Hypothalamus (tissue), 51 donors: ENCODE measurements at places on chromosomes 5 and 9.
A peak's percentile ranks its signal among the peaks of the same experiment; 100 is the strongest.

GRCh38 chr5:148083203-148083602 lies 19.4 kb downstream of the SPINK5 start:
- no peak for DNase-seq

GRCh38 chr5:135437796-135438560 lies 9.2 kb downstream of the DCANP1 start:
- DNase-seq, result peak; percentile 64

DNA sequence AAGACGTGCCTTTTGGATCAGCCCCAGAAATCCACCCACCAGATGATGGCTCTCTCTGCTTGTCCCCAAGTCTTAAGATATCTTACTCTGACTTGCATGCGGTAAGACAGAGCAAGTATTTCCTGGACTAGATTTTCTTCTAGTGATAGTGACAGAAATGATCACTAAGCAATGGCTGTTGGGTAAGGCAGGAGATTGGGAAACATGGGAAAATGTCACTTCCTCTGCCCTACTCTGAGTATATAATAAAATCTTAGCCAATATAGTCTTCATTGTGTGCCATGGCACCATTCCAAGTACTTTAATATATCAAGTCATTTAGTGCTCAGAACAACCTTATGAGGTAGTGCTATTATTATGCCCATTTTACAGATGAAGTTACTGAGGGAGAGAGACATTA lies 31.0 kb upstream of the GNA14 start:
- DNase-seq, result no peak

GRCh38 chr5:135251093-135251492 lies 147.9 kb downstream of the MACROH2A1 start:
- peak; percentile 29 for DNase-seq

GRCh38 chr9:99377790-99378775 lies 156.0 kb downstream of the SEC61B start:
- no peak for DNase-seq

DNA sequence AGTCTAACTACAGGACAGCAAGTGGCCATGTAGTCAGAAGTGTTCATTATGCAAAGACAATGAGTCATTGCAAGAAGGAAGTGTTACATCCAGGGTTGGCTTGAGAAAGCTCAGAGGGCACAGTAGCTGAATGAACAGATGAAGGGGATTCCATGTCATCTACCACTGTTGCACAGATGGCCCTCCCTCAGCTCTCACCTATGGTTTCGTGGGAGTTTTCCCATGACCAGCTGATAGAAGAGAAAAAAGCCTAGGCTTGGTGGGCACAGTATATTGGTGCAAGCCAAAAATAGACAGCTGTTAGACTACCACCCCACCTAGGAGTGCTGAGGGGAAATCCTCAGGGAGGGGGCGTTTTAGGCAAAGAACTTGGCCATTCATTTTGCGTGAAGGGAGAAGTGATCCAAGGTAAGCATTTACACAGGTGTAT lies 217.0 kb downstream of the DMRT2 start:
- DNase-seq, result no peak

- no peak for DNase-seq
Measured at GRCh38 chr9:15999422-16000339, 446.8 kb downstream of the CCDC171 start.

GRCh38 chr5:150272531-150272930 lies 17.0 kb downstream of the CAMK2A start:
- DNase-seq, result no peak

DNA sequence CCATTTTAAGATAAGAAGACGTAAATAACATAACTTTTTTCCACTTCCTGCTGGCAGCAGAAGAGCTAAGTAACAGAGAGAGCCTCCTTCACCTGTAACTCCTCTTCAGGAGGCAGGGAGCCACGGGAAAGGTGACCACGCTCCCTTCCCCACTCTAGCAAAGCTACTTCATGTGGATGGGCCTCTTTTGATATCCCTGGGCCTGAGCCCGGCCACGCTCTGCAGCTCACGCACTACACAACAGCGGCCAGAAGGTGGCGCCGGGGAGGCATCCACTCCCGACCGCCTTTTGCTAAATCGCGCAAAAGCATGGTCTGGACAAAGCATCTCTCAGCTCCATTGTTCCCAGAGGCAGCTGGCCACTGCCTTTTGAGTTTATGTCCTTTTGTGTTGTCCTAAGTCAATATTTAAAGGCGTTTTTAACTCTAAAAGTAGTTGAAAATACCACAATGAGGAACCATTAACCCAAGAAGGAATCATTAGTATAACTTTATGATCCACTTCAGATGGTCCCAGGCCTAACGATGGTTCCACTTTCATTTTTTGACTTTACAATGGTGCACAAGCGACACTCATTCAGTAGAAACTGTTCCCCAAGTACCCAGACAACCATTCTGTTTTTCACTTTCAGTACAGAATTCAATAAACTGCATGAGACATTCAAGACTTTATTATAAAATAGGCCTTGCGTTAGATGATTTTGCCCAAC lies 23.6 kb downstream of the CMBL start:
- peak; percentile 61 for DNase-seq

GRCh38 chr9:131876486-131876885 lies 136.6 kb upstream of the RAPGEF1 start:
- DNase-seq, result no peak

DNA sequence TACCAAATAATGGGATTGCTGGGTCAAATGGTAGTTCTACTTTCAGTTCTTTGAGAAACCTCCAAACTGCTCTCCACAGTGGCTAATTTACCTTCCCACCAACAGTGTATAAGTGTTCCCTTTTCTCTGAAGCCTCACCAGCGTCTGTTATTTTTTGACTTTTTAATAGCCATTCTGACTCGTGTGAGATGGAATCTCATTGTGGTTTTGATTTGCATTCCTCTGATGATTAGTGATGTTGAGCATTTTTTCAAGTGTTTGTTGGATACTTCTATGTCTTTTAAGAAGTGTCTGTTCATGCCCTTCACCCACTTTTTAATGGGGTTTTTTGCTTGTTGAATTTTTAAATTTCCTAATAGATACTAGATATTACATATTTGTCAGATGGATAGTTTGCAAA lies 28.4 kb upstream of the SUSD1 start:
- no peak for DNase-seq

GRCh38 chr5:169599451-169599850 lies 15.9 kb downstream of the SPDL1 start:
- no peak for DNase-seq

DNA sequence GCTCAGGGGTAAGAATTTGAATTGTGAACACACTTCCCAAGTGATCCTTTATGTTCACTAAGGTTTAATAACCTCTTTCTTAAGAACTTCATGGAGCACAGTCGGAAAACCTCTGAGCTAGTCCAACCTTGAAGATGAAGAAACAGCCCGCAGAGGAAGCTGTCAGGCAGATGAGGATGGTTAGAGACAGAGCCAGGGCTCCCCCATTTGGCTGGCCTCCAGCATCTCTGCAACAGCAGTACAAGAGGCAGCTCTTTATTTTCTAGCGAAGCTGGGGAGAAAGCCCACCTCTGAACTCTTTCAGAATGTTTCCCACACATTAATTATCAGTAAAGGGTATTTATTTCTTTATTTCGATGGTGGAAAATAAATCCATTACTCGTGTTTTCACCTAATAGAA lies 350.8 kb downstream of the DMRT2 start:
- no peak for DNase-seq

DNA sequence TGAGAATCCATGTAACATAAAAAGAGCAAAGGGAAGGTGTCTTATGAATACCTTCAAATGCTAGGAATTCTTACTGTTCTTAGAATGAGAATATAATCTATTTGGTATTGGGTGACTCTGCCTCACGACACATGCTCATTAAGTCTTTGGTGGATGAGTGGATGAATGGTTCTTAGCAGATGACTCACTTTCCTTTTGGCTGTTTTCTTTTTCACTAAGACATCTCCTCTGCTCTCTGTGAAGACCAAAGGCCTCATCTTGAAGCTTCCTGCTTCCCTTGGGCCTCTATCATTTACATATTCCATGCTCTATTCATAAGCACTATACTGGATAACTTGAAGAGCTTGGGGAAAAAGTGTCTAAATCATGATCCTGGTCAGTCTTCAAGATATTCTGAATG lies 468.1 kb downstream of the SPATA31D1 start:
- no peak for DNase-seq

DNA sequence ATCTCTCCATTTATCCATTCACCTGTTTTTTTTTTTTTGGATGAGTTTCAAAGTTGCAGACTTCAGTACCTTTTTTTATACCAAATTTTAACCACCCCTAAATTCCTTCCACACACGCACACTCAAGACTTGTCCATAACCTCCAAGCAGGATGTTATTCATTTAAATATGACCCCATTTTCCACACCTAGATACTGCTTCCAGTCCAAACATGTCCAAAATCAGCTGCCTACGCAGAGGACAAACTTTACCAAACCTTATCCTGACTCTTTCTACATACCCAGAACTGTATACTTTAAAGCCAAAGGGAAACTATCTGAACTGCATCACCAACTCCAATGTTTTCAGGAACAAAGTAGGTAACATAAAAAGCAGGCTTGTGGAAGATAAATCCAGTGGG lies 36.0 kb upstream of the FYB1 start:
- no peak for DNase-seq

DNA sequence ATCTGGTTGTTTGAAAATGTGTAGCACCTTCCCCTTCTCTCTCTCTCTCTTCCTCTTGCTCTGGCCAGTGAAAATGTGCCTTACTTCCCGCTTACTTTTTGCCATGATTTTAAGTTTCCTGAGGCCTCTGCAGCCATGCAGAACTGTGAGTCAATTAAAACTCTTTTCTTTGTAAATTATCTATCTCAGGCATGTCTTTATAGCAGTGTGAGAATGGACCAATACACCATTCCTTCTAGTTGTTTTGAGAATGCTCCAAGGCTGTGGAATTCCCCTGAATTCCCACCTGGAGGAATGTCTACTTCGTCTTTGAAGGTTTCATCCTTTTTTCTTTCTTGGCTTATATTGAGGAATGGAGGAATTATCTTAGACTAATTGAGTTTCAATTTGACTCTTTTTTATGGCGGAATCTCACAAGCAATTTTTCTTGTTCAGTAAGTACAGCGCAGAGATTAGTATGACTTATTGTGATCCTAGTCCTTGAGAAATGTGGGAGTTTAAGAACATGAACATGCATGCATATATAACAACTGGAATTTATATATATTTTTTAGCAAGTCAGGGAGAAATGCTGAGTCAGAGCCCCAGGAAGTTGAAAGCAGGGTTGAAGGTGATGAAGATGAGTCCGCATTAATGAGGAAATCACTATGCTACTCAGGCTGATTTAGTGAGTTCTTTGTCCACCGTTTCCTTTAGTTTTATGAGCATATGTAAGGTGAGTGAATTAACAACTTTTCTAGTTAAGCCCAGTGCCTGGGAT lies 488.1 kb upstream of the ADAMTS16 start:
- DNase-seq, result no peak

GRCh38 chr5:181084621-181085195 lies 44.6 kb downstream of the BTNL9 start:
- no peak for DNase-seq

DNA sequence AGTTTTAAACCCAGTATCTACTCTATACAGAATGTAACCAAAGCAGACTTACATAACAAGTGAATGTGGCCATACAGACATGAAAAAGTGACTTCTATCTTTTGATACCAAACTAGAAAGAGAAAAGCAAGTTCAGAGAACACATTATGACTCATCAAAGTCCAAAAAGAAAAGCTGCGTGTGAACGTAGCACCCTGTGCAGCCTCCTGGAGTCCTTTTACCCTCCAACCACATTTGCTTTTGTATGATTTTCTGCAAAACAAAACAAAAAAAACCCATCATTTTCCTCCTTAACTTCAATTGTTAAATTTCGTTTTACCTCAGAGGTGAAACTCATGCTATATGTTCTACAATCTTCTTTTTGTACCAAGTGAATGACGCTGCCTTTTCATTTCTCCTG lies 2.8 kb upstream of the SMARCA2 start:
- no peak for DNase-seq

GRCh38 chr5:142120247-142120935 lies 11.8 kb downstream of the NDFIP1 start:
- no peak for DNase-seq

DNA sequence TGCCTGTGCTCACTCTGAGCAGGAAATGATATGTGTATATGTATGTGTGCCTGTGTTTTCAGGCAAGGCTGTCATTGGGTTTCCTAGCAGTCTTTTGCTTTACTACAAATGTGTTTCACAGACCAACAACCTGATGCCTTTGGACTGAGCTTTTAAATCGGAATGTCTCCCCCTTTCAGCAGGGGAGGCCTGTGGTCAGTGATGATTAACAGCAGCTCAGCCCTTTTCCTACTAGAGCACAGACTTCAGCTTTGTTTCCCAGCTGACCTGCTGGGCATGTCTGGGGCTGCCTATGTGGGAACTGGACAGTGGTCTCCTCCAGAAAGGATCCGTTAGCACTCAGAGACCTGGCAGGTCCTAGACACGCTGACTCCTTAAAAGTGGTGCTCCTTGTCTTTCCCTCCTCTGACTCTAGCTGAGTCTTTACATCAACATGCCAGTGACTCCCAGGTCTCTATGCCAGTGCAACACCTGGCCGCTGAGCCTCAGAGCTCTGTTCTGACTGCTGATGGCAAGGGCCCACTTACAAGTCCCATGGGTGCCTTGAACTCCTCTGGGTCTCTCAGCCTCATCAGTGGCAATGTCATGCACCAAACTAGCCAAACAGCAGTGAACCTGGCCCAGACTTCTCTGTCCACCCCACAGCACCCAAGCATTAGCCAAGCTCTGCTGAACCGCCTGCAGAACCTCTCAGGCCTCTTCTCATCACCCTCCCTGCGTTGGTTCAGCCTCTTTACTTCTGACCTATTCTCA lies 7.7 kb downstream of the MACROH2A1 start:
- DNase-seq, result no peak

- DNase-seq, result no peak
Measured at GRCh38 chr9:134056483-134057306, 11.1 kb downstream of the BRD3 start.

- DNase-seq, result no peak
Measured at GRCh38 chr9:121404906-121405305, 34.9 kb upstream of the STOM start.

- no peak for DNase-seq
Measured at GRCh38 chr9:133254471-133254870, 20.5 kb downstream of the ABO start.

DNA sequence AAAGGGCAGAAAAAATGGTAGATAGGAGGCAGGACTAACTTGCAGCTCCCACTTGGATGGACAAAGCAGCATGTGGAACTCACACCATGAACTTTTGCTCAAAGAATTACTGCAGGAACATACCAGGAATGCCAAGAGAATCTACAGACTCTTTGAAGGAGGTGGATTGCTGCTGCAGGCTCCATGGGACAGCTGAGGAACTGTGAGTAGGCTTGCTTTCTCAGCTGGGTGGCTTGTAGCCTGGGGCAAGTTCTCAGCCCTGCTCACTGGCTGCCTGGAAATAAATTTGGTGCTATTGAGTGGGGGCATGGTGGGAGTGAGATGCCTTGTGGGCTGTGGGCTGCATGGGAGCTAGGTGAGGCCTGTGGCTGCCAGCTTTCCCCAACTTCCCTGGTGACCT lies 574.5 kb downstream of the PRELID2 start:
- no peak for DNase-seq

DNA sequence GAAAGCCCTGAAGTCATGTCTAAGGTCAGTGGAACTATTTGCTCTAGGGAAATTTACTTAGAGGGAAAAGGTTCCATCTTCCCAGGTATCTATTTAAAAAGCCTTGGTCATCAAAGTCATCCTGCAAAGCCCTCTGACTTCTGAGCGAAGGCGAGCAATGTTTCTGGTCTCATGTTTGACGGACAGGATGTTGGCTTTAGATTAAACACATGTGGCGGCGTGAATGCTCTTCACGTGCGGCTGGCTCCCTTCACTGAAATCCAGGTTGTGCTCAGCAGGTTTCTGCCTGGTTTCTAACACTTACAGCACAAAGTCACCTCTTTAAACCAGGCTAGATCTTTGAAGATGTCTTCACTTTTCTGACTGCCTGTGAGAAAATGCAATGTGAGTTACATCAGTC lies 5.7 kb upstream of the ZBTB34 start:
- DNase-seq, result no peak
